ENCODE measurements at places on chromosomes 5 and 9.

GRCh38 chr9:86340356-86341006, 13.7 kb downstream of the TUT7 start:
- DNase-seq: no peak

- no peak for DNase-seq
These were observed 573.7 kb downstream of the GABRG2 start for GRCh38 chr5:162641142-162641813.

DNA sequence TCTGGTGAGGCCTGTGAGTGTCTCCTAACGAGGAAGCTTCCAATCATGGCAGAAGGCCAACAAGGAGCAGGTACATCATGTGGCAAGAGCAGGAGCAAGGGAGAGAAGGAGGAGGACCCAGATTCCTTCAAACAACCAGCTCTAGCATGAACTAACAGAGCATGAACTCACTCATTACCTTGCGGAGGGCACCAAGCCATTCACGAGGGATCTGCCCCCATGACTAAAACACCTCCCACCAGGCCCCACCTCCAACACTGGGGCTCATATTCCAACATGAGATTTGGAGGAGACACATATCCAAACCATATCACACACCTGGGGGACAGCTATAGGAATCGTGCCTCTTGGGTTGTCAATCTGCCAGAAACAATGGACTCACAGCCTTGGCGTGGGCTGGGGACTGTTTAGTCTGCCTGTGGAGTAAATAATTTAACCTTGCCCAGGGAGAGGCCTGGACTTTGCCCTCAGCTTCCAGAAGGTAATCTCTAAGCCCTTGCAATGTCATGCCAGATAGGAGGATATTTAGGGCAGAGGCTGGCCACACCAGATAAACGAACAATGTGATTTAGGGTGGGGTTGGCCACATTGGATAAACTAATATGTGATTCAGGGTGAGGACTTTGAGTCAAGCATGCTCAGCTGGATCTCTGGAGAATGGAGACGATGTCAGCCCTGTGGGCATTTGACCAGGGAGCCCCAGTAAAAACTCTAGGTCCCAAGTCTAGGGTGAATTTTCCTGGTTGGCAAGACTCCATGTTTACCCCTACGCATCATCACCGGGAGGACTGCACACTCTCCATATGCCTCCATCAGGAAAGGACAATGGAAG, 13.6 kb upstream of the VDAC1 start:
- DNase-seq: no peak

DNA sequence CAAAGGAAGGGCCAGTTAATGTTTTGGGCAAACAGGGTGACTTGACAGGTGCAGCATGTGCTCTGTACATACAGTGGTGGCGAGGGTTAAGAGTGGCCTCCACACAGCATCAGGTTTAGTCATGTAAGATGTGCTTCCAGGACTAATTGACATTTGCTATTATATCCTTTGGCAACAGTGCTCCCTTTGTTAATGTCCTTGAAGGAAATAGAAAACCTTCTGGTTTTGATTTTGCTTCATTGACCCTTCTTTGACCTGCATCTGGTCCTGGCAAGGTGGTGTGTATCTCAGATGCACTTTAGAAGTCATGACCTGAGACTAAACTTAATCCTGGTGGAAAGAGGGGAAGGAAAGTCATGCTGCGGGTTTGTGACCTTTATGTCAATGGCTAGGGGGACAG, 440.0 kb downstream of the ENC1 start:
- no peak for DNase-seq

- no peak for DNase-seq
These were observed 8.4 kb upstream of the NDST1 start for GRCh38 chr5:150499437-150499956.

- DNase-seq: no peak
These were observed 116.6 kb downstream of the KLHL3 start for GRCh38 chr5:137619191-137619870.

DNA sequence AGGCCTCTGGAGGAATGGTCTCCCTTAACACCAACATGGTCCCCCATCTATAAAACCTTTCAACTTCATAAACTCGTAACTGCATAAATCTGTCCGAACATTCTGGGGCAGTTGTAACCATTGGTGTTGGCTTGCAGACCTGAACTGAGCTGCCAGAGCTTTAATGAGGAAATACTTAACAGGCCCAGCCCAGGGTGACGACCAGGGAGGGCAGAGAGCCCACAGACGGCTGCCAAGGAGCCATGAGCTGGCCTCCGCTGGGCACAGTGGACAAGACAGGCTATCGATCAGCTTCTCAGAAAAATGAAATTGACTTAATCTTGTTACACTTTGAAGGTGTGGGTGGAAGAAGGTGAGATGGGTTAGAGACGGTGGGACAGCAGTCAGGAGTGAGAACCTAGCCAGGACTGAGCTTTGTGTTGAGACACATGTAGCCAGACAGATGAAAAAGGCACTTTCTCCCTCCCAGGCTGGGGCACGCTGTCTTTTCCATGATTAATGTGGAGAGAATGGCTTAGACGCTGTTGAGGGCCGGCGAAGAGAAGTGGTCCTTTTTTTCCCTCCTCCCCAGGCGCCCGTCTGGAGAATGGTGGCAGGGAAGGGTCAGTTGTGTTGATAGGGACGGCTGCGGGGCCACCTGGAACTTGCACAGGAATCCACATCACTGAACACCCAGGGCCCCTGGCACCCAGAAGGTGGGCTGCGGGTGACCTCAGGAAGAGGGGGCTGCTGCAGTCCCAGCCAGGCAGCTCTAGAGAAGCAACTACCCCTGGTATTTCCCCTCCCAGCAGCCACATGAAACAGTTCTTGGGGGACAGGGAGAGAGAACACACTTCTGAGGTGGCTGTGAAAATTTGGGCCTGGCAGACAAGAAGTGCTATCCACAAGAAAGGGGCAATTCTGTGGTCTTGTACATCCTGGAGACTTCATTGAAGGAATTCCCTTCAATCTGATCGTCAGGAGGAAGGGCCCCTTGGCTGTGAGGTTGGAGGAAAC, 27.3 kb upstream of the TCOF1 start:
- DNase-seq: no peak

GRCh38 chr5:173781816-173782670, 106.1 kb upstream of the CPEB4 start:
- peak; percentile 26 for DNase-seq

GRCh38 chr9:14198047-14198840, 115.7 kb downstream of the NFIB start:
- DNase-seq: no peak

- DNase-seq: no peak
These were observed 259.1 kb downstream of the SYK start for GRCh38 chr9:91060520-91061343.

GRCh38 chr9:794386-794785, 47.1 kb upstream of the DMRT1 start:
- DNase-seq: no peak

DNA sequence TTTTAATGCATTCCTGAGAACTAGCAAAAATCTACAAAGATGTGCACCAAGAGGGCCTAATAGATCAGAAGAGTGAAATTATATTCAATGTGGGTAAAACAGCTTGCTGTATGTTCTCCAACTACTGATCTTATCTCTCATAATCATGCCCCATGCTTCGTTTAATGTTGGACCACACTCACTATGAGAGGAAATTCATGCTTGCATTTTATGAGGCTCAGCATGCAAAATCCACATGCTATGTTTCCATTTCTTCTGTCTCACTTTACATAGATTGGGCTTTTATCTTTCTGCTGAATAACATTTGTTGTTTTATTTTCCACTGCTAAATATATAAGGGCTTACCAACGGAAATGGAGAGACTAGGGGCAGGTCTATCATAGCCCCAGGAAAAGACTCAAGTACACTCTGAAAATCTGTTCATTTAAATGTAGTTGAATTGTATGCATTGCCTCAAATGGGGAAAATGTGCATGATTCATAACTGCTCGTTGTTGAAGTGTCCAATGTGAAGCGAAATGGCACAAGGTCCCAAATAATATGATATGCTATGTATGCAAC, 474.2 kb downstream of the EFNA5 start:
- DNase-seq: no peak

GRCh38 chr5:65094279-65094678, 325.5 kb downstream of the CWC27 start:
- no peak for DNase-seq

DNA sequence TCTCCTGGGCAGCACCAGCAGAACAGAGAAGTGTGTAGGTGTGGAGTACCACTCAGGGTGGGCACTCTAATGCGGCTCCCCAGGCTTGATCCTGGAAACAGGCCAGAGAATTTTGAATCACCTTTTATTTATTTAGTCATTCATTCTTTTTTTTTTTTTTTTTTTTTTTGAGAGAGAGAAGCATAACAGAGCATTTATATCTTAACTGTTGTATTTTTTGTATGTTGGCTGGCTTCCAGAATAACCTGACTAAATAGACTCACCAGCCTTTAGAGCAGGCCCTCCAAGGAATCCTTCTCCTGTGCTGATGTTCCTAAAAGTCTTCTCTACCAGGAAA, 153.4 kb downstream of the PIK3R1 start:
- no peak for DNase-seq

GRCh38 chr5:122220511-122220910, 91.2 kb downstream of the ZNF474 start:
- no peak for DNase-seq

- no peak for DNase-seq
These were observed 247.9 kb upstream of the TRPC7 start for GRCh38 chr5:136613230-136613629.
